Caco-2 (cell line): ENCODE measurements at places on chromosomes 6 and 20. TPM values are rescaled to one million over a fixed set of nuclear protein-coding genes. Genes with fewer than 3 reads are reported as not detected.

DNA sequence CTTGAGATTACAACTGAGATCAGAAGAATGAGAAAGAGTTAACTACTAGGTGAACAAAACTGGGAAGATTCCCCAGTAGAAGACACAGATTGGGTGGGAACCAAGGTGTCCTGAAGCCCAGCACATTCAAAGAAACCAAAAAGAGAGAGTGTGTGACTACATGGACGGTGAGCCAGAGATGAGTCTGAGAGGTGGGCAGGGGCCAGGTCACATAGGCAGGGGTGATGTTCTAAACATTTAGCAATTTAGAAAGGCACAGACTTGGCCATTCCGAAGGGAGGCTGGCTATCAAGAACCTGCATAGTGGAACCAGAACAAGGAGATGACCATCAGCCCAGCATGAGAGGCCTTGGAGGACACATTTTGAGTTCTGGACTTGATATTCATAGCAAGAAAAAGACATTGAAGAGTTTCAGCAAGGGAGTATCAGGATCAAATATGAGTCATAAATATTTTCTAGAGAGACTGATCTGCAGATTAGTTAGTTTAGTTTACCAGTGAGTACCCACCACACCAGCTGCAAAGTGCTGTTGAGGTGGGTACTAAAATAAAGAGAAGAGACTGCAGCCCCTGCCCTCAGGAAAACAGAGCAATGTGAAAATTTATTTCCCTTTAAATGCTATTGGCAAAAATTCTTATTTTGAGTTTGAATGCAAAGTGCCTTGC lies 340.5 kb upstream of the PRDM1 start:
- H3K4me1 ChIP-seq = no peaks in the 10 kb centered on the region
- DNase-seq = no peak
- no peak overlapping the region for H3K27ac ChIP-seq
- H3K27me3 ChIP-seq = no peaks in the 10 kb centered on the region
- no peak overlapping the region for H3K4me3 ChIP-seq

GRCh38 chr6:33205191-33206026 lies 954 bp downstream of the HSD17B8 start:
- peaks cover 22% of the 10 kb centered on the region for H3K4me1 ChIP-seq
- DNase-seq = peak; percentile 39
- H3K4me3 ChIP-seq = peak overlapping the region; percentile 69
- peak overlapping the region; percentile 90 for H3K27ac ChIP-seq
- peaks cover 17% of the 10 kb centered on the region for H3K36me3 ChIP-seq

DNA sequence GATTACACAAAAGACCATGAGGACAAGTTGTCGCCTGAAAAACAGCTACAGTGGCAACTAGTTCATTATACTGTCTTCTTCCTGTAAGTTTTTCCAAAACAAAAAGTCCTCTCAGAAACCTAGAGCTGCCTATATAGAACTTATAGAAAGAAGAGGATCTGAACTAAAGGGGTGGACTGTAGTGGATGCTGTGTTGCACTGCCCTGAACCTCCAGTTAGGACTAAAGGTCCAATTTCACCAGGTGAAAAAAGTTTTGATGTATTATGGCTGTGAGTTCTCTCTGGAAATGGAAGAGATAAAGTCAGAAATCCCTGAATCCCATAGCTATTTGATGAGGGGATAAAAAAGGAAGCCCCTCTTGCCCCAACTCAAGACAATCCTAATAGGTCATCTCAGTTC lies 56.6 kb upstream of the TSHZ2 start:
- H3K36me3 ChIP-seq = no peaks in the 10 kb centered on the region
- DNase-seq = no peak
- H3K4me3 ChIP-seq = no peak overlapping the region
- no peak overlapping the region for H3K27ac ChIP-seq
- H3K4me1 ChIP-seq = no peaks in the 10 kb centered on the region
- no peaks in the 10 kb centered on the region for H3K27me3 ChIP-seq

DNA sequence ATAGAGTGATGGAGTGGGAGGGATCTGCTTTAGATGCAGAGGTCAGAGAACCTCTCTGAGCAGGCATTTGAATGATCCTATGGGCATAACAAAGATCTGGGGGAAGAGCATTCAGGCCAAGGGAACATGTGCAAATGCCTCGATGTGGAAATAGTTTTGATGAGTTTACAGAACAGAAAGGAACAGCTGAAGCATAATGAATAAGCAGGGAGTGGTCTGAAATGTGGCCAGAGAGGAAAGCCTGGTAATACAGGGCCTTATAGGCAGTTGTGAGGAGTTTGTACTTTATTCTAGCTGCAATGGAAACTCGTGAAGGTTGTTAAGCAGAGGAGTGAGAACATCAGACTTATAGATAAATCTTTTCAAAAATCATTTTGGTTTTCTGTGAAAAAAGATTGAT lies 33.0 kb upstream of the ME1 start:
- peak; percentile 16 for DNase-seq
- no peak overlapping the region for H3K4me3 ChIP-seq
- H3K27ac ChIP-seq = peak overlapping the region; percentile 89
- H3K36me3 ChIP-seq = 0 out of 2 replicates have a peak, but pooled peaks cover 2% of the 10 kb centered on the region

DNA sequence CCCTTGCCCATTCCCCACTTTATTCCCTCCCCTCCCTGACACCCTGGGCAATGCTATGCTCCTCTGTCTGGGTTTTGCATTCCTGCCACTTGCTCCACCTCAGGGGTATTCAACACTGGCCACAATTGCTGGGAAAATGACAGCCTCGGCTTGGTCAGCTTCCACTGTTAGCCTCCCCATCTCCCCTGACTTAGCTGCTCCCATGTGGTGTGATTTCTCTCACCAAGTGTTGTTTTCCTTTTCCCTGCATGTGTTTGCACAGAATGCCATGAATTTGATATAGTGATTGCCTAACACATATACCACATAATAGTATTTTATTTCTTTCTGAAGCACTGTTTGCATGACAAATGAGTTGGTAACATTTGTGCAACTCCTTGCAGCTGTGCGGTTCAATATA lies 1.4 kb upstream of the LEMD2 start:
- H3K4me1 ChIP-seq = peaks cover 15% of the 10 kb centered on the region
- H3K27me3 ChIP-seq = no peaks in the 10 kb centered on the region
- H3K4me3 ChIP-seq = no peak overlapping the region

GRCh38 chr6:10314163-10314955 lies 100.5 kb downstream of the TFAP2A start:
- no peak for DNase-seq
- H3K4me3 ChIP-seq = no peak overlapping the region
- no peaks in the 10 kb centered on the region for H3K27me3 ChIP-seq
- H3K27ac ChIP-seq = no peak overlapping the region
- H3K4me1 ChIP-seq = no peaks in the 10 kb centered on the region; the same call in 1 of the 2 replicates
- no peaks in the 10 kb centered on the region for H3K36me3 ChIP-seq

DNA sequence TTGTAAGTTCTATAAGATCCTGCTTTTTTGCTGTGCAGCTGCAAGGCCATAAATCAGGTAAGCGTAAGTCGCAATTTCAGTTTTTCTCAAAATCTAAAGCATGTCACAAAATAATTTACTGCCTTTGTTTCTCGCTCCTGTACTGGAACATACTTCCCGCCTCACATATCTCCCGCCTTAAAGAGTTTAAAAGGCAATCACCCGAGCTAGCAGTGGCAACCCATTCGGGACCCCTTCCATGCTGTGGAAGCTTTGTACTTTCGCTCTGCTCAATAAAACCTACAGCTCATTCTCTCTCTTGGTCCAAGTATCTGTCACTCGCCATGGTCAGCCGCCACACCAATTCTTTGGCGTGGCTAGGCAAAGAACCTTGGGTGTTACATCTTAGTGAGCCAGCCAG lies 34.0 kb downstream of the CEP85L start:
- H3K4me3 ChIP-seq = no peak overlapping the region
- no peaks in the 10 kb centered on the region for H3K27me3 ChIP-seq
- no peak overlapping the region for H3K27ac ChIP-seq
- no peaks in the 10 kb centered on the region for H3K4me1 ChIP-seq

GRCh38 chr20:18886756-18887155 lies 73.2 kb downstream of the SCP2D1 start:
- no peak overlapping the region for H3K4me3 ChIP-seq
- no peak for DNase-seq
- no peaks in the 10 kb centered on the region for H3K4me1 ChIP-seq
- no peak overlapping the region for H3K27ac ChIP-seq
- no peaks in the 10 kb centered on the region; the same call in 1 of the 2 replicates for H3K27me3 ChIP-seq

DNA sequence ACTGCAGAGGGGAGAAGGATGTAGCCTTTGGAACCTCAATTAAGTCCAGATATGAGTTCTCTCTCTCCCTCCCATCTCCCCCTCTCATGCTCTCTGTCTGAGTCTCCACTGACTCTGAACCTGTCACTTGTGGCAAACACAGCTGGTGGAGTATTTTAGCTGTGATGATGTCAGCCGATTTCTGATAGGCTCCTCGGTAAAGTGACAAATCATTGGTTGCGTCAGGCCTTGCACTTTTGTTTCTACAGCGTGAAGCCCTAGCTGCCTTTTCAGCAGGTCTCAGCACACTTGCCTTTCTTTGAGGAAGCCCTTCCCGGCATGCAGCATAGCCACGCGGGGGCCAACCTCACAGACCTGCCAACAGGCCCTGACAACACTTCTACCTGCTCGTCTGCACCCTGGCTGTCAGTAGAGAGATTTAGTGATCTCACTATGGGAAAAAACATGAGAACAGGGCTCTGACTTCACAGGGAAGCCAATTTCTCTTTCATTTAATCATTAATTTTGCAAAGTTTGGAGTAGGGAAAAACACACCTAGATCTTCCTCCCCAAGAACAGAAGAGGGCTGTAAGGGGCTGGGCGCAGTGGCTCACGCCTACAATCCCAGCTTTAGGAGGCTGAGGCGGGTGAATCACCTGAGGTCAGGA lies 84.4 kb downstream of the GMPR start:
- no peaks in the 10 kb centered on the region for H3K36me3 ChIP-seq
- no peaks in the 10 kb centered on the region for H3K4me1 ChIP-seq

GRCh38 chr6:113094779-113095178 lies 747.6 kb downstream of the RFPL4B start:
- no peak overlapping the region for H3K4me3 ChIP-seq
- H3K27me3 ChIP-seq = no peaks in the 10 kb centered on the region
- no peaks in the 10 kb centered on the region for H3K36me3 ChIP-seq
- no peak overlapping the region for H3K27ac ChIP-seq
- DNase-seq = no peak

GRCh38 chr20:22374678-22375590 lies 209.4 kb downstream of the FOXA2 start:
- H3K27me3 ChIP-seq = no peaks in the 10 kb centered on the region
- H3K4me3 ChIP-seq = no peak overlapping the region
- no peak overlapping the region for H3K27ac ChIP-seq
- DNase-seq = no peak
- no peaks in the 10 kb centered on the region for H3K4me1 ChIP-seq
- no peaks in the 10 kb centered on the region for H3K36me3 ChIP-seq

- no peaks in the 10 kb centered on the region for H3K36me3 ChIP-seq
- no peaks in the 10 kb centered on the region for H3K27me3 ChIP-seq
- H3K27ac ChIP-seq = no peak overlapping the region
- peaks cover 14% of the 10 kb centered on the region for H3K4me1 ChIP-seq
- no peak for DNase-seq
These were observed 15.5 kb upstream of the SERPINB1 start for GRCh38 chr6:2857185-2857579.

- H3K4me3 ChIP-seq = no peak overlapping the region
- DNase-seq = no peak
- H3K27me3 ChIP-seq = no peaks in the 10 kb centered on the region
- H3K4me1 ChIP-seq = no peaks in the 10 kb centered on the region
- H3K36me3 ChIP-seq = no peaks in the 10 kb centered on the region
These were observed 5.1 kb upstream of the KIAA0408 start for GRCh38 chr6:127464161-127464880.

DNA sequence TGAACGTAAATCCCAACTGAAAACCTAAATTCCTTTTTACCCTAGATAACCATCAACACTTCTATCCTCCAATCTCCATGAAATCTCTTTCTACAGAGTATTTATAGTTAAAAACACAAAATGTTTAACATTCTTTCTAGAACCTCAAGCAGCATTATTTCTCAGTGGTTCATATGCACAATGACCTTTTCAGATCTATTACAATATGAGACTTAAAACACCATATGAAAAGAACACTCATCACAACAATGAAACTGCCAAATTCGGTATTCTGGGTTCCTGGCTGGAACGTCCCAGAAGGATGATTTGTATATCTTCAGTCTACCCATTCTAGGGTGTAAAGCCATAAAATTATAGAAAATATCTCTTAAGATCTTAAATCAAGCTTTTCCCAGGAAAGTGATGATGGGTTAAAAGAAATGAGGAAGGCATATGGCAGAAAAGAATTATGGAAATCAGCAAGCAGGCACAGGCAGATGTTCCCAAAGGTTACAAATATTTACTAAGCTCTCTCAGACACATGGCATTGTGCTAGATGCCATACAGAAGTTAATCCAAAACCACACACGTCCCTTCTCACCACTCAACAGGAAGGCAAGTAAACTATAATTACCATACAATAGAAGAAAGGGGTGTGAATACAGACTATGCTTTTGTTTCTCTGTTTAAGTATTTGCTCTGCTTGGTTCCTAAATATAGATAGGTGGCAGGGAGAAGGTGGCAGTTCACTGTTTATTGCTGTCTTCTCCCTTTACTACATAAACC lies 118.0 kb downstream of the CHD6 start:
- peaks cover 14% of the 10 kb centered on the region for H3K4me1 ChIP-seq
- no peaks in the 10 kb centered on the region for H3K27me3 ChIP-seq
- H3K4me3 ChIP-seq = no peak overlapping the region
- H3K27ac ChIP-seq = no peak overlapping the region
- peaks cover 2% of the 10 kb centered on the region; the same call in 1 of the 2 replicates for H3K36me3 ChIP-seq
- DNase-seq = no peak

GRCh38 chr20:37223053-37223452 lies 38.6 kb downstream of the GHRH start:
- no peak for DNase-seq
- no peaks in the 10 kb centered on the region for H3K27me3 ChIP-seq
- no peaks in the 10 kb centered on the region for H3K4me1 ChIP-seq
- peak overlapping the region; percentile 15 for H3K27ac ChIP-seq

GRCh38 chr6:36633915-36634314 lies 39.8 kb downstream of the SRSF3 start:
- H3K4me3 ChIP-seq = no peak overlapping the region
- no peaks in the 10 kb centered on the region for H3K27me3 ChIP-seq
- H3K36me3 ChIP-seq = no peaks in the 10 kb centered on the region
- no peaks in the 10 kb centered on the region for H3K4me1 ChIP-seq

- no peaks in the 10 kb centered on the region; the same call in 1 of the 2 replicates for H3K27me3 ChIP-seq
- DNase-seq = no peak
- no peaks in the 10 kb centered on the region for H3K4me1 ChIP-seq
- no peaks in the 10 kb centered on the region for H3K36me3 ChIP-seq
These were observed 283.7 kb upstream of the MAP3K7 start for GRCh38 chr6:90870561-90870960.

The ANKRD66 gene
- not detected in 2 replicates for total RNA-seq

The LTB gene
- not detected in 2 replicates for total RNA-seq

The SIRPB2 gene
- not detected in 2 replicates for total RNA-seq

The ITPR3 gene
- total RNA-seq = 42.1 and 50.5 TPM in 2 replicates

The CAP2 gene
- total RNA-seq = 8.5 and 8.9 TPM in 2 replicates

The SERPINB6 gene
- 57.0 and 60.0 TPM in 2 replicates for total RNA-seq

The PHF1 gene
- total RNA-seq = 23.6 and 26.4 TPM in 2 replicates
